ENCODE measurements at places on chromosomes 7 and 10.
A peak's percentile ranks its signal among the peaks of the same experiment; 100 is the strongest.

DNA sequence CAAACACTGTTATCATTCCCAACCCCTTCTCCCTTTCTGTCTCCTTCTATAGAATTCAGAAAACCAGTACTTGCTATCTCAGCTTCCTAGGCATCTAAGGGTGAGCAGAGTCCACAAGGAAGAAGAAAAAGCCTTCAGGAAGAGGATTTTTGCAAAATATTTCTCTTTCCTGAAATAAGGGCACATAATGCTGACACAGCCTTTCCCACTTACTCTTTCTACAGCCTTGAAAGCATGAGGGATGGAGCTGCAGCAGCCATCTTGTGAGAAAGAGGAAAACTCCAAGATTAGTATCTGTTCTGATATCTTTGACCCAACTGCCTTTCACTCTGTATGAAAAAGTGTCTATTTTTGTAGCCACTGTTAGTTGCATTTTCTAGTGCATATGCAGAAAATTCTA lies 826.2 kb downstream of the KCNMA1 start:
- DNase-seq, result no peak

DNA sequence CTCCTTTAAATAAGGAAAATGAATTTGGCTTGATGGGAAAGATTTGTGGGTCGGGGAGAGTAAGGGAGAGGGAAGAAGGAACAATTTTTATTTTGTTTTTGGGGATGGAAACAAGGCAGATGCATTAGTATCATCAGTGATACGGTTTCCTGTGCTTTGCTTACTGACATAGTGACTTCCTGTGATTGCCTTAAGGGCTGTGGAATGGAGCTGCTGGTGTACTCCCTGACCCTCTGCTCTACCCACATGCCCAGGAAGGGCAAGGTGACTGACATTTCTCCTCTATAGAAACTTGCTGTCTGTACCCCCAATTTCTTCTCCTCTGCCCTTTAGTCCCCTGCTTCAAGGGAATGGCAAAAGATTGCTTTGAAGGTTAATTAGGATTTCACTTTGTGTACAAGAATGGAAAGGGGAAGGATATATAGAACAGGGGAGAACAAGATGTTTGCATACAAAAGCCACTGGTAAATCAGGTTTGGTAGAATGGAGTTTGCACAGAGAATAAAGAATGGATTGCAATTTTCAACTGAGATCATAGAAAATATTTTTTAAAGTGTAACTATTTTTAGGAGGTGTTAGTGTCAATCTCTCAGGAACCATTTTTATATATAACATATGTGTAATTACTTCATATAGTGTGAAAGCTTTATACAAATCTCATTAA lies 129.0 kb upstream of the AGR3 start:
- no peak for DNase-seq

DNA sequence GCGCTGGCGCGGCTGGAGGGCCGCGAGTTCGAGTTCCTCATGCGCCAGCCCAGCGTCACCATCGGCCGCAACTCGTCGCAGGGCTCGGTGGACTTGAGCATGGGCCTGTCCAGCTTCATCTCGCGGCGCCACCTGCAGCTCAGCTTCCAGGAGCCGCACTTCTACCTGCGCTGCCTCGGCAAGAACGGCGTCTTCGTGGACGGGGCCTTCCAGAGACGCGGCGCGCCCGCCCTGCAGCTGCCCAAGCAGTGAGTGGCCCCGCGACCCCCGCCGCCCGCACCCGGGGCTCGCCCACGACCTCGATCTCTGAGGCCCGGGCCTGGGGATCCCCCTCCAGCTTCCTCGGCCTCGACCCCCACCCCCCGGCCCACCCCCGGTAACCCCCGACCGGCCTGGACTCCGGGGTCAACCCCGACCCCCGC lies 537 bp downstream of the FOXK1 start:
- DNase-seq, result no peak

- DNase-seq, result no peak
Measured at GRCh38 chr7:39507866-39508551, 58.2 kb upstream of the YAE1 start.

GRCh38 chr10:122010405-122011050 lies 21.6 kb downstream of the TACC2 start:
- no peak for DNase-seq

- DNase-seq, result no peak
Measured at GRCh38 chr7:121046893-121047468, 58.5 kb downstream of the CPED1 start.

DNA sequence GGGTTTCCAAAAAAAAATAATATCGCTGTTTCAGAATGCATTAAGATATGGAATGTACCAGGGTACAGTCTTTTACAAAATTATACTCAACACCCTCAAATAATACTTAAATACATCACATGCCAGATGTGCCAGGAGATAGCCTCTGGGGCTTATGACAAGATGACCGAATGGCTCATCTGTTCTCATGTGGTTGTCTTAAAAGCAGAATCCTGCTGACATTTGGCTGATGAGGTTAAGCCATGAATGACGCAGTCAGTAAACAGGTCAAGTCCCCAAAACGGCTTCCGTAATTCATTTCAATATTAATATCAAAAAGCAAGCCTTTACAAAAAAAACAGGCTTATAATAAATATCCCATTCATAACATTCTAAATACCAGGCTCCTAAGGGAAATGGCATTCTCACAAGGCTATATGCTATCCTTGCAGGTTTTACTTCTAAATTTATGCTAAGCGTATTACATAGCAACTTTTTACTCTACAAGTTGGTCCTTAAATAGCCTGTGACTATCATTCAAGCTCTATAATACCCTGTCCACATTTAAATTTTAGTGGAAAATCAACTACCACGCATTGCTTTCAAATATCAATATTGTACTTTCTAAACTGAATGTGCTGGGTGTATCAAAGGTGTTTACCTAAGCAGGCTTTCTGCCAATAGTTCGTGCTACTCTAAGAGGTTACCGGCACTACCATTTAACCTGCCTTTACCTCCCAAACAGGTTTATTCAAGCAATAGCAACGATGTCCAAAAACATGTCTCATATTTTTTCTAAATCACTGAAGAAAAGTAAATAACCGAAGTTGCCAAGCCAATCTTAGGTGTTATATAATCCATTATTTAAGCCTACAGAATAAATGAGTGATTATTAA lies 15.6 kb downstream of the SMURF1 start:
- DNase-seq, result no peak

GRCh38 chr7:128266883-128267594 lies 26.0 kb downstream of the LEP start:
- DNase-seq, result no peak

DNA sequence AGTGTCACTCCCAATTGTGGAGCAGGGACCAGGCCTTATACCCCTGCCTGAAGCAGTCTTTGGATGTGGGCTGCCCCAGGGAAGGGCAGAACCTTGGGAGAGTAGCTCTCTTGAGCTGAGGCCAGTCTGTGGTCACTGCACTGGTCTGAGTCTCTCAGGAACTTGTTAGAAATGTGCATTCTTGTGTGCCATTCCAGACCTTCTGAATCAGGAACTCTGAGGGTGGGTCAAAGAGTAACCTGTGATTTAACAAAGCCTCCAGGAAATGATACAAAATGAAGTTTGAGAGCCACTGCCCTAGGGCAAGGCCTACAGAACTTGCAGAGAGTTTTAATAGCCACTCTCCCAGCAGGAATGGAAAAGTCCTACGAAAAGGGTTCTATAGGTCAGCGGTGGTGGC lies 68.1 kb downstream of the LYZL1 start:
- no peak for DNase-seq

DNA sequence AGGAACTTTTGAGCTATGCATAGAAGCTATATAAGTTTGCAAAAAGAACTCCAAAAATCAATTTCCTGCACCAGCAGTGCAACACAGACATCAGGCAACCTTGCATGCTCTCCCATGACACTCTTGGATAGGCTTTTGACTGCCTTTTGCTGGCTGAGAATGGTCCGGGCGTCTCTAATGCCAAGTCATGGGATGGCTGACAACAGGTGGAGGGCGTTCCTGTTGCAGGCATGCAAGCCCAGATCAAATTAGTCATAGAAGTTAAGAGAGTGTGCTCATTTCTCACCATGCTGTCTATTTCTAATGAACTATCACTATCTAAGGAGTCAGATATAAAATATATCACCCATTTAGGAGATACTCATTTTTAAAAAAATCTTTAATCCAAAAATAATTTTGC lies 8.4 kb downstream of the PLCE1 start:
- no peak for DNase-seq

- DNase-seq, result no peak
Measured at GRCh38 chr7:159008417-159008816, 136.2 kb downstream of the VIPR2 start.

DNA sequence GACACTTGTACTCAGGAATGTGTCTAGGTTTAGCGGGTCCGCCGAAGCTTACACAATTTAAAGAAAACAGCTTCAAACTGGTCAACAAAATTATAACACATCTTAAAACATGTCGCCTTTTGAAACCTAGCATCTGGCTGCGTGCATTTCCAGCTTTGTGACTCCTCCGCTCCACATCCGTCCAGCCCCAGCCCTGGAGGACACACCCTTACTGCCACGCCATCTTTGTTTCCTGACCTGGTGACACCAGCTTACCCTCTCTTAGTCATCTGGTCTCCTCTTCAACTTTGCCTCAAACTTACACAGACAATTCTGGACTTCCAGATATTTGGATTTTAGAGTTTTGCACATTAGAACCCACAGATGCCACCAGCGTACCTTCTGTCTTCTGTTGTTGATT lies 198.7 kb upstream of the VSTM2A start:
- no peak for DNase-seq

- DNase-seq, result no peak
Measured at GRCh38 chr7:132485600-132486273, 90.5 kb downstream of the PLXNA4 start.

DNA sequence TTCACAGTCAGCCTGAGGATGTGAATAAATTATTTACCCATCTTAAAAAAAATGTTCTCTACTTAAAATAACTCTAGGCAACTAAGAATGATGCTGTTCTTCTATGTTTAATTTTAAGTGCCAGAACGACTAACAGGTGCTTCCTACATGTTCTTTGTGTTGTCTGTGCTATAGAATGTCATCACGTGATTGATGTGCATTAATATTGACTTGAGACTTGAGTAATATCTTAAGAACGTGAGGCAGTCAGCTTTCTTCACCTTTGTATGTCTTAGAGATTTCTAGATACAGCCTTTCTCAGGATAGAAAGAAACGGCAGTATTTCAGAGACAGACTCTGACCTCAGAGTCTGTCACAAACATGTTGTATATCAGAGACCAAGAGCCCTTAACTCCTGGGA lies 274.6 kb downstream of the KCND2 start:
- no peak for DNase-seq

- DNase-seq, result no peak
Measured at GRCh38 chr10:121284936-121285335, 313.3 kb downstream of the FGFR2 start.

DNA sequence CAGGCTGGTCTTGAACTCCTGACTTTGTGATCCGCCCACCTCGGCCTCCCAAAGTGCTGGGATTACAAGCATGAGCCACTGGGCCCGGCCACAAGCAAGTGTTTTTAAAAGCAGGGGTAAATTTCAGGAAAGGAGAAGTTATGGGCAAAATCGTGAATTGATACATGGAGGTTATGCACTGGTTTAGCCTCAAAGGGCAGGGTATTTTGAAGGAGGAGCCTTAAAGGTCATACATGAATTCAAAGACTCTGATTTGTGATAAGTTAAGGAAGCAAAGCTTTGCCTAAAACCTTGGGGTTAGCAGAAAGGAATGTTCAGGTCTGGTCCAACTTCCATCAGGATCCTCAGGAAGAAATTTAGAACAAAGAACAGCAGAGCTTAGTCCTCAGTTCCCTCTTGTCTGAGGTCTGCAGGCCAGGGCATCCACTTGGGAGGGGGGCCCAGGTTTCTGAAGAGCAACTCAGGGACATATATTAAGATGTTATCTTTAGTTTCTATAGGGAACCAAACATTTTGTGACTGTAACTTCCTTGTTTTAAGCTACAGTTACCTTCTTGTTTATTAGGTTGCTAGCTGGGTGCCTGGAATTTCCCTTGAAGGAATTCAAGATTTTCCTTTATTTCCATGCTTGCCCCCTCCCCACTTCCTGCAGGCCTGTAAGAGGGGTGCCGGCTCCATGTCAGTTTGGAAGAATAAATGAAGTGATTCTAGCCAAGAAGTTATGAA lies 2.8 kb upstream of the REPIN1 start:
- no peak for DNase-seq

DNA sequence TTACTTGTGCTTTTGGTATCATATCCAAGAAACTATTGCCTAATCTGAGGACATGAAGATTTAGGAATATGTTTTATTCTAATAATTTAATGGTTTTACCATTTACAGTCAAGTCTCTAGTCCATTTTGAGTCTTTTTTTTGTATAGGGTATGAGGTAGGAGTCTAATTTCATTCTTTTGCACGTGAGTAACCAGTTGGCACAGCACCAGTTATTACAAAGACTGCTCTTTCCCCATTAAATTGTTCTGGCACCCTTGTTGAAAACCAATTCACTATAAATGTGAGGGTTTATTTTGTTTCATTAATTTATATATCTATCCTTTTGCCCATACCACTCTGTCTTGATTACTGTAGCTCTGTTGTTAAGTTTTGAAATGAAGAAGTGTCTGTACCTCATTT lies 381.6 kb downstream of the SUGCT start:
- DNase-seq, result no peak

GRCh38 chr7:92609921-92610518 lies 19.8 kb upstream of the FAM133B start:
- DNase-seq, result no peak

DNA sequence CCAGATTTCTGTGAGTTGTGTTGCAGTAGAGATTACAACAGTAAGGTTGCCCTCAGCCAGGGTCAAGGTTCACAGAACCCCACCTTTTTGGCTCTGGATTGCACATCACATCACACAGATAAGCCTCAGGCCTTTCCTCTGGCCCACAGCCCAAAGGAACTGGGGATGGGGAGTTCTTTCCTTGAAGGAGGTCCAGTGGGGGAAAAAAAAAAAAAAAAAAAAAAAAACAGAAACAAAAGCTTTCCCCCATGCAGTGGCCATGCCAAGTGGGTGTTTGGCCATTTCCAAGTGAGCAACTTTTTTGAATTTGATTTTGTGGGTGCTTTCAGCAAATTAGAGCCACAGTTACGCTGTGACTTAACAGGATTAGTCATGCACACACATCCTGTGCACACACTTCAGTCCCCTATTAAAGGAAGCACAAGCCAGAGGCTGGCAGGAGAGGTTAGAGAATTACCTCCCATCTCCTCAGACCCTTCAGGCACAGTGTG lies 79.3 kb upstream of the NANOS1 start:
- DNase-seq, result no peak

GRCh38 chr10:80356563-80356988 lies at the start of the genes DYDC1 and DYDC2:
TSS of gene DYDC1 (minus strand) at chr10:80356755. CDS start at chr10:80352601, 4,154 bp downstream.
TSS of gene DYDC2 (plus strand) at chr10:80356781. CDS start at chr10:80362444, 5,663 bp downstream.
- DNase-seq, result peak; percentile 54

- no peak for DNase-seq
Measured at GRCh38 chr7:130673066-130673465, 4.5 kb upstream of the COPG2 start.

DNA sequence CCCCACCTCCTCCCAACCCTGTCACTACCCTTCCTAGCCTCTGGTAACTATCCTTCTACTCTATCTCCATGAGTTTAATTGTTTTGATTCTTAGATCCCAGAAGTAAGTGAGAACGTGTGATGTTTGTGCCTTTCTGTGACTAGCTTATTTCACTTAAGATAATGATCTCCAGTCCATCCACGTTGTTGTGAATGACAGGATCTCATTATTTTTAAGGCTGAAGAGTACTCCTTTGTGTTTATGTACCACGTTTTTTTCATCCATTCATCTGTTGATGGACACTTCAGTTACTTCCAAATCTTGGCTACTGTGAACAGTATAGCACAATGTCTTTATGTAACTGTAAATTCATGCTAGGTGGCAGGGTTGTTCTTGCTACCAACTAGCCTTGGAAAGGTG lies 461.6 kb downstream of the PLXDC2 start:
- no peak for DNase-seq

Measured in amygdala (tissue), 56 donors.